NCI-H1092 (cell line): ENCODE measurements at places on chromosomes 6 and 20.

- DNase-seq: no peak
Observed at GRCh38 chr20:32727683-32728082, 15.6 kb downstream of the COMMD7 start.

DNA sequence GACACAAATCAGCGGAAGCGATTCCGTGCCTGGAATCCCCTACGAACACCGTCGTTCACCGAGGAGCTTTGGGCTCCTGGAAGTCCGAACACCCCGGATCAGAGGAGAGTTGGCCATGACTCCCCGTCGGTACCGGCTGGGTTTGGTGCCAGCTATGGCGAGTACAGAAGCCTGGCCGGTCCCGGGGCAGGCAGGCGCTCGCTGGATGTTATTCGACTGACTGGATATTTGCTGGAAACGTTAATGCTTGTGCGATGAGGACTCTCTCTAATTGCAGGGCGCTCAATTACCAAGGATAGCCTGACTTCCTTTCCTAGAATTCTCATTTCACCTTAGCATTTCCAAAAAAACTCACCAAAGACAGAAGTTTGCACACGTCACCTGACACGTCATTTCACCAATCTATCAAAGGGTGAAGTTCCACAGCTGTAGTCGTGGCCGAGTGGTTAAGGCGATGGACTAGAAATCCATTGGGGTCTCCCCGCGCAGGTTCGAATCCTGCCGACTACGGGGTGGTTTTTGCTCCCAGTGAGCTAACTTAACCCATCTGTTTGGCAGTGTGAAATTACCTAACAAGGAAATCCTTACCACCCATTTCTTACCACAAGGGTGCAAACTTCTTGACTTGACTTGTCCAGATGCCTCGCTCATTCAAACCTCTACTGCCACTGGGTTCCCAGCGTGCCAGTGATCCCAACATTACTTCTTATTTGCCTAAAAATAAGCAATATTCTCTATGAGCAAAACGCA is 22.7 kb upstream of the ZNF184 start:
- DNase-seq: no peak

- DNase-seq: no peak
Observed at GRCh38 chr6:93235775-93236174, 183.6 kb downstream of the EPHA7 start.

DNA sequence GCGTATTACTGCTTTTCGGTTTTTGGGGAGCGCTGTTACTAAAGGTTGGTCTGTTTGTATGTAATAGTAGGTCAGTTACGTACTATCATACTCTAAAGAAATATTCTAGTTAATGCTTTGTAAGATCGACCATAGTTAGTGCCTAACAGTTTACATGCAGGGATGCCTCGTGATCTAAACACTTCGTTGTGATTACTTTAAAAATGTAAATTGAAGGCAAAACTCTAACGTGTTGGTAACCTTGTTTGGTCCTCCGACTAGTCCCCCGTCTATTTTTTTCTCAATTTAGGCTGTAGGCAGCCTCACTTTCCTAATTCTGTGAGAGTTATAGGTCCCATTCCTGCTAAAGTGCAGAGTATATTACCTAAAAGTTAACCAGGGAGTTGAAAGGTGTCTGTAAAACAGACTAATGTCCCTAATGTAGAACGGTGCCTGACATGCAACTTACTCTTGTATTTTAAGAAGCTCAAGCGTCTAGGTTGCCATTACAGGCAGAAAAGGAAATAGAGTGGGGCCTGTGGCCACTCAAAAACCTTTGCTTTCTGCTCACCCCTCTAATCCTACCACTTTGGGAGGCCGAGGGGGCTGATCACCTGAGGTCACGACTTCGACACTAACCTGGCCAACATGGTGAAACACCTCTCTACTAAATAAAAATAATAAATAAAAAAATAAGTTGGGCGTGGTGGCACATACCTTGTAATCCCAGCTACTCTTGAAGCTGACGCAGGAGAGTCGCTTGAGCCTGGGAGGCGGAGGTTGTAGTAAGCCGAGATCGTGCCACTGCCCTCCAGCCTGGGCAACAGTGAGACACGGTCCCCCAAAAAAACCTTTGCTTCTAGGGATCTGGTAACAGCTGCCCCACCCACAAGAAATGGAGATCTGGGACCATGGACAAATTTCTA is 37.8 kb downstream of the HFE start:
- DNase-seq: no peak

DNA sequence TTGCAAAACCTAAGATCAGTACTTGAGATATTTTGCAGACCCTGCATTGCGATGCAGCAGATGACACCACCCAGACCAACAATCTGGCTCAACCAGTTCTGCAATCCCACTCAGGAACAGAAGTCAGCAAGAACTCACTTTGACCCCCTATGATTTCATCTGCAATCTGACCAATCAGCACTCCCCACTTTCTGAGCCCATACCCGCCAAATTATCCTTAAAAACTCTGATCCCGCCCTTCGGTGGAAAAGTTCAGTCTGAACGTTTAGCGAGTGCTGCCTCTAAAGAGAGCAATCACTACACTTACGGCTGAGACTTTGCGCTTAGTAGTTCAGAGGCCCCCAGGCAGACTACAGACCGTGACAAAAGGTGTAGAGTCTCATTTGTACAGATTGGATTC is 17.3 kb upstream of the KIAA1586 start:
- DNase-seq: no peak

DNA sequence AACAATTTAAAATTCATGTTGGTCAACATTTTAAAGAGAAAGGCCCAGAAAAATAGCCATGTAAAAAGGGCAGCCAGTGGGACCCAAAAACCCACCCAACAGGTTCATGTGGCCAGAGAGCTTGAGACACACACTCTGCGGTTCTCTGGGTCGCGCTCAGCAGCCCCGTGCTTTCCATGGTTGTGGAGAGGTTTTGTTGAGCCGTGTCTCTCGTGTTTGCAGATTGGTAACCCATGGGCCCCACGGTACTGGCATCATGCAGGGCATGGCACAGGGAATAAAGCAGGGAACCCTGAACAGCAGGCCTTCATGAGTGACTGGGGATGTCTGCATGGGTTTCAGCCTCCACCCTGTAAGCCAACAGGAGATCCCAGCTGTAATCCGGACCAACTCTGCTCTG is 127.7 kb upstream of the CST7 start:
- no peak for DNase-seq
